HT-29 (cell line): ENCODE measurements at places on chromosomes 16 and 17.

DNA sequence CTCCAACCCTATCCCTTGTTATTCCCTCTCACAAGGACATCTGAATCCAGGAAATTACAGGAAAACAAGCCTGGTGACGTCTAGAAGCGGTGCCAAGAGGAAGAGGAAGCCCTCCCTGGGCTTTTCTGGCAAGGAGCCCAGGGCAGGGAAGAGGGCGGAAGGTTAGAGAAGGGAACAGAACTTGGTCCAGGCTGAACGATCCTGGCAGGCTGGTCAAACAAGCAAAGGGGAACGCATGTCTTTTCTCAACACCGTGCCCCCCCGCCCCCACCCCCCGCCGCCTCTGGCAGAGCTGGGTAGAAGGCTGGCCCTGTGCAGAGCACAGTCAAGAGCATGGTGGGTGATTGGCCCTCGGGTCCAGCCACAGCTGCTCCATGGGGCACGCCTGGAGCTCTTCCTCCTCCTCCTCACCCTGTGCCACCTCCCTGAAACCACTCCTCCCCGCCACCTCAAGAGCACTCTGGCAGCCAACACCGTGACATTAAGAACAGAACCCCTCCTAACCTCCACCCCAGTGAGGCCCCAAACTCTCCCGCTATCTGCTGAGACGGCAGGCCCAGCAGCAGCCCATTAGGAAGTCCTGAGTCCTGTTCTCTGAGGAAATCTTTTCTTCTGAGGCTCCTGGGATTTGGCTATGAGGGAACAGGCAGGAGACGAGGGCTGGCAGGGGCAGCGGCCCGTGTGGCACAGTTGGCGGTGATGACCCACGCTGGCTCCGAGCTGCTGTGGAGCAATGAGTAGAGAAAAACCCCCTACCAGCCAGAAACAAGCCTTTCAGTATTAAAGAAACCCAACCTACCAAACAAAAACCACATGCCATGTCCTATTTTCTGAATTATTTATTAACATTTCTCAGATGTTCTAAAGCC lies 7.3 kb downstream of the C16orf86 start:
- peak; percentile 82 for DNase-seq

- no peak for DNase-seq
Measured at GRCh38 chr17:17381446-17382064, 78.4 kb downstream of the NT5M start.

DNA sequence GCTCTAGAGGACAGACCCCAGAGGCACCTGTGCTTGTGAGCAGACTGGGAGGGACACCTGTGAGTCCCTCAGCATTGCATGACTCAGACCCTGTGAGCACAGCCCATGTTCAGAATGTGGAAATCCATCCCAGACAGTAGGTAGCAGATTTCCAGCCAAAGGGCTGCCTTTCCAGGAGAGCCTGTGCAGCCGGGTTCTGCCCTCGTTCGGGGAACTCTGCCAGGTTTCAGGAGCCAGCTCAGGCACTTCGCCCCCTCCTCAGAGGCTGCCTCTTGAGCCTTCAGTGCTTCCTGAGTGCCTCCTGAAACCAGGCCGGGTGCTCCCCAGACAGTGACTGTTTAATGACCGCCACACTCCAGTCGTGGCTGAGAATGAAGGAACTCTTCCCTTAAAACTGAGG lies 23.3 kb upstream of the SDR42E2 start:
- no peak for DNase-seq

DNA sequence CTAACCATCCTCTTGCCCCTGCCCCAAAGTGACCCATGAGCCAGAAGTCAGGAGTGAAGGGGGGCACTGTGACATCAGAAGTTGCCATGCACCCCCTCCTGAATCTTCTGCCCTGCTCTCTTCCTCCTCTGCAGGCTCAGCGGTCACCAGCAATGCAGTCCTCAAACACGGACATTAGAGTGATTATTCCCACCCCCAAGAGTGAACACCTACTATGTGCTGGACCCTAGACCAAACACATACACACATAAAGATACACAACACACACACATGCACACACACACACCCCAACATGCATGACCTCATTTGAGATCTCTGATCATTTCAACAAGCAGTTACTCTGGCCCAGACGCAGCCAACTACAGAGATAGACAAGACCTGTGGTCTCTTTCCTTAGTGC lies at the start of gene CDRT4:
CDRT4 (minus strand) TSS at position 30 of the 400 bp plus-strand sequence. CDS start 27,383 bp downstream, outside the sequence.
- no peak for DNase-seq

- DNase-seq = no peak
Measured at GRCh38 chr16:10069374-10069773, 112.9 kb downstream of the GRIN2A start.

DNA sequence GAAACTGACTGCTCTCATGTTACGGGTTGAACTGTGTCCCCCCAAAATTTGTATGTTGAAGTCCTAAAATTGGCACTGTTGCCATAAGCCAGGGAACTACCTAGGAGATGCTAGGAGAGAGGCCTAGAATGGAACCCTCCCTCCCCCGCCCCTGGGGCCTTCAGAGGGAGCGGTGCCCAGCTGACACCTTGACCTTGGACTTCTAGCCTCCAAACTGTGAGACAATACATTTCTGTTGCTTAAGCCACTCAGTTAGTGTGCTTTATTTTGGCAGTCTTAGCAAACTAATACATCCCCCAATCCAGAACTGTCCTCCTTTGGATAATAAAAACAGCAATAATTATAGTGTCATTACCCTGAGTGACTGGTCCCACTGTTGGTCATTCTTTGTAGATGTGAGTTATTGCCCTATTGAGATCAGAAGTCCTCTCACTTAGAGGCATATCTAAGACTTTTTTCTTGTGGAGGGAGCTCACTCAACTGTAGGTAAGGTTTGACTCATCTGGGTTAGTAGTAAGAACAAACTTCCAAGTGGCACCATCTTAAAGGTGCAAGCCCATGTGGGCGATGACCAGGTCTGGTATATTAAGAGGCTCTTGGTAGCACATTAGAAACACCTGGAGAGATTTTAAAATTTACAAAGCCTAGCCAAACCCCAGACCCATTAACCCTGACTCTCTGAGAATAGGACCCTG lies 93.0 kb upstream of the HLF start:
- no peak for DNase-seq

DNA sequence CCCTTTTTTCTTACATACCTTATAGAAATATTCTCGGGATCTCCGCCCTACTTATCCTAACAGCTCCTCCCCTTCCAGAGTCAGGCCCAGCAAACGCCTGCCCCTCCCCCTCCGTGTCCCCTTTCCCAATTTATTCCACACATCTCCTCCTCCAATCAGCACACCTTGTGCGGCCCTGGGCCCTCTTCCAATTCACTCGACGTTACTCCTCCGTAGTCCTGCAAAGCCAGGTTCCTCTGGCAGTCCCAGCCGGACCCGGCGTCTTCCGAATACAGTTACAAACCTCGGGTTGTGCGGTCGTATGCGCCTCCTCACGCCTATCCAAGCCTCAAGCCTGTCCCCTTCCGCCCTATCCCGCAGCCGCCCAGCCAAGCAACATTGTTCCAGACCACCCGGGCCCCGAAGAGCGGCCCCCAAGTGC lies 677 bp downstream of the CBX1 start:
- DNase-seq = peak; percentile 63

- no peak for DNase-seq
Measured at GRCh38 chr17:5297245-5297644, 15.2 kb downstream of the RABEP1 start.

GRCh38 chr17:49779156-49779738 lies 9.2 kb upstream of the KAT7 start:
- DNase-seq = no peak

- DNase-seq = no peak
Measured at GRCh38 chr17:21164620-21165019, 37.9 kb downstream of the DHRS7B start.

- DNase-seq = no peak
Measured at GRCh38 chr17:78820841-78821240, 19.8 kb downstream of the USP36 start.

DNA sequence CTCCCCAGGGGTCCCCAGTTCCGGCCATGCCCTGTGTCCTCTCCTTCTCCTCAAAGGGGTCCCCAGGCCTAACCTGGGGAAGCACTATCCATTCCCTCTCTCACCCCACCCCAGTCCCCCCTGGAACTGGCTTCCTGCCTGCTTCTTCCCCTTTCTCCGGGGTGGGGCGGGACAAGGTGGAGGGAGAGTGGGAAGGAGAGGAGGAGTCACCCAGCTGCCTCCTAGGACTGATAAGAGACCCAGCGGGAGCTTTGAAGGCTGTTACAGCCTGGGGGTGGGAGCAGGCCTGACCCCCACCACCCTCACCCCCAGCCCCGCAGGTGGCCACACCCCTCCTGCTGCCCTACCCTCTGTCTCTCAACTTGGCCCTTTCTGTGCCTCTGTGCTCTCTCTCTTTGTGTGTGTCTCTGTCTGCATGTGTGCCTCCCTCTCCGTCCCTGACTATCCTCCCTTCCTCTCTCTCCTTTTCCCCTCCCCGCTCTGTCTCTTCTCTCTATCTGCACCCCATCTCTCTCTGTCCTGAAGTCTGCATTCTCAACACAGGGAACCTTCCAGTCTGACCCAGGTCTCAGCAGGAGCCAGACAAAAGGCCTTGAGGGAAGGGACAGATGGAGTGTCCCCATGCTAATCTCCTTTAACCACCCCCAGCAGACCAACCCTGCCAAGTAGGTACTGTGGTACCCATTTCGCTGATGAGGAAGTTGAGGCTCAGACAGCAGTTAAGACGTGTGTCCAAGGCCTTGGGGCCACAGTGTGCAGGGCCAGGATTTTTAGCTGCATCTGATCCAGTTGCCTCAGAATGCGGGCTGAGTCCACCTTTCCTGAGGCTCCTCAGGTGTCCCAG lies 66.1 kb downstream of the RAB11FIP4 start:
- peak; percentile 84 for DNase-seq

GRCh38 chr16:88479793-88480760 lies 27.0 kb downstream of the ZFPM1 start:
- DNase-seq = no peak

- DNase-seq = peak; percentile 75
Measured at GRCh38 chr16:77584205-77584859, 138.0 kb upstream of the NUDT7 start.

GRCh38 chr17:36469733-36470132 lies 16.7 kb upstream of the ZNHIT3 start:
- no peak for DNase-seq

DNA sequence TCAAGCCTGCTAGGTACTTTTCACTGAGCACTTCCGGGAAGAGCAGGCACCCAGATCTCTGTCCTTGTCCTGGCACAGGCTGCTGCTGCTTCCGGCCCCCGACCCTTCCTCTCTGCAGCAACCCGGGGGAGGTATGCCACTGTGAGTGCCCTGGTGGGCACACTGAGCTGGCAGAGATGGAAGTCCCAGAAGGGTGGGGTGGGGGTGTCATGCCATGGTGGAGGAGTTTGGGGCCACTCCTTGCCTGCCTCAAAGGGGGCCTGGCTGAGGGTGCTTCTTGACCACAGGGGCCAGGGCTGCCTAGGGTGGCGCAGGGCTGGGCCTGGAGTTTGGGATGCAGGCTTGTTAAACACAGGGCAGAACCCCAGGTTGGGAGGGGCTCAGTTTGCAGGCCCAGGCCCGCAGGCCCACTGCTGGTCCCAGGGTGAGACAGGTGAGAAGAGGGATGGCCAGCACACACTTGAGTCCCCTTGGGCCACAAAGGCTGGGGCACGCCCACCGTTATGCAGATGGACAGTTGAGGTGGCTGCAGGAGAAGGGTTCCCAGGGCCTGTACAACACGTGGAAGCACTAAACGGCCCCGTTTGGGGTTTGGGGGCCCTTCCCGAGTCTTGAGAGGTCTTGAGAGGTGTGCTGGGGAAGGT lies 8.7 kb downstream of the TMEM235 start:
- no peak for DNase-seq

GRCh38 chr16:81214745-81215166 lies 23.7 kb upstream of the BCO1 start:
- DNase-seq = peak; percentile 54
